ENCODE measurements at places on chromosomes 1 and 21.

- DNase-seq: peak; percentile 12
Observed at GRCh38 chr1:225652729-225653462, at the start of gene ENAH. Gene ENAH (minus strand): TSS chr1:225653123. CDS start chr1:225652690, 433 bp downstream.

DNA sequence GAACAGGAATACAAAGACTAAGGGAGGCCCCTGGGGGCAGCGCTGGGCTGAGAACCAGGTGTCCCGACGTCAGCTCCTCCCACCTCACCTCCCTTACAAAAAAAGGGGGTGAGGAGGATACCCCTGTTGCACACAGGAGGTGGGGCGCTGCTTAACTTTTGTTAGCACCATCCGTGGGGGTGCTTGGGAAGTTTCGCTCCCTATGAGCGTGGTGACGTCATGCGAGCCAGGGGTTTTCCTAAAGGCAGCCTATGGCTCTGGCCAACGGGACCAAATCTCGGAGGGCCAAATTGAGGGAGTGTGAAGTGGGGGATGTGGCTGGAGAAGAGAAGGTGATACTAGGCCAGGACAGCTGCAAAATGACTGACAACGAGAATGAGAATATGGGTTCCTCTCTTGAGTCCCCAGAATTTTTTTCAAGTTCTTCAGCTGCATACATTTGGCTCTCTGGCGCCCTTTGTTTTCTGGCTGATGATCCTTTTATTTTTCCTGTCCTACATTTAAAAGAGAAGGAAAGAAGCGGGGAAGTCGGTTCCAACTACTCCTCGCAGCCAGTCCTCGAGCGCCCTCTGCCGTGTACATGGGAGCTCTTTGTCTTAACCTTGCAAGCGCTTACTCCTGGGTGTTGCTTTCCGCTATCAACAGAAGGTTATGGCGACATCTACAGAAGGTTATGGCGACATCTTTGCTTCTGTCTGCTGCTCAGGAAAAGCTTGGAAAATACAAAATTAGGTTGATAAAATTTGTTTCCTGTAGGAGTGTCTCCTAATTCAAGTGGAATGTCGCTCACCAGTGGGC is 48.0 kb upstream of the ZC3H11B start:
- DNase-seq: peak; percentile 20

DNA sequence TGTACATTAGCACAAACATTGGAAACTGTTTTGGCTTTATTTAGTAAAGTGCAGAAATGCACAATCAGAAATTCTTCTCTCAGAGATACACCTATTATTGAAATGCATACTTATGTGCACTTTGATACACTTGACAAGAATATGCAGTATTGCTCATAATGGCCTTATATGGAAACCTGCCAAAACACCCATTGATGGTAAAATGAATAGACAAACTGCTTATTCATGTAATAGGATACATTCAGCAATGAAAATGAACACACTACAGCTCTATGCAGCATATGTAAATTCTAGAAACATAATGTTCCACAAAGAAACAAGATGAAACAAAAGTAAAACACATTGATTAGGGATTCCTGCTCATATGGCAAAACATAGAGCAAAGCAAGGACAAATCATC is 223.9 kb downstream of the S1PR1 start:
- DNase-seq: no peak

- no peak for DNase-seq
Observed at GRCh38 chr1:202794051-202794740, 14.0 kb downstream of the KDM5B start.

GRCh38 chr1:226722240-226722900 is 16.7 kb downstream of the ITPKB start:
- DNase-seq: no peak

GRCh38 chr1:234433563-234434285 is 45.3 kb downstream of the TARBP1 start:
- DNase-seq: no peak

DNA sequence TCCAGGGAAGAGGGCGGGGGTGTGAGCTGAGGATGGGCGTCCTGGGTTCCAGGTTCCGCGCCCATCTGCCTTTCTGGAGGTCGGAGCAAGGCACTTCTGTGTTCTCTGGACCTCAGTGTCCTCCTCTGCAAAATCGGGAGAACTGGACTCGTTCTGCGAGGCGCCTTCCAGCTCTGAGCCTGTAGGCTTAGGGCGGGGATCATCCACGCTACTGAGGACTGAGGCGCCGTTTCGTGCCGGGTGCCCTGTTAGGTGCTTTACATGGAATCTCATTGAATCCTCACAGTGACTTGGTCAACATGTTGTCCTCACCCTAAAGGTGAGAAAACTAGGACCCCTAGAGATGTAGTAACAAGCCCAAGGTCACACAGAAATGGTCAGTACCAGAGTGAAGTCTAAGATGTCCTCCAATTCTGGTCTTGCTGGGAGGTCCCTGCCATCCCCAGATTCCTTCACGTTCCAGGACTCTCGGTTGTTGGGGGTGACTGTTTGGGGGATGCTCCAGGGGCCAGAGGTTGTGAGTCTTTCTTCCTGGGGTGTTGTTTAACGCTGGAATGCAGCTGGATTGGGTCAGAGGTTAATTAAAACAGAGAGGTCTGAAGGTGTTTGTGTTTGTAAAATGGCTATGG is 677 bp downstream of the PRKAA2 start:
- DNase-seq: no peak

- DNase-seq: no peak
Observed at GRCh38 chr1:226863446-226863845, 7.0 kb upstream of the PSEN2 start.

DNA sequence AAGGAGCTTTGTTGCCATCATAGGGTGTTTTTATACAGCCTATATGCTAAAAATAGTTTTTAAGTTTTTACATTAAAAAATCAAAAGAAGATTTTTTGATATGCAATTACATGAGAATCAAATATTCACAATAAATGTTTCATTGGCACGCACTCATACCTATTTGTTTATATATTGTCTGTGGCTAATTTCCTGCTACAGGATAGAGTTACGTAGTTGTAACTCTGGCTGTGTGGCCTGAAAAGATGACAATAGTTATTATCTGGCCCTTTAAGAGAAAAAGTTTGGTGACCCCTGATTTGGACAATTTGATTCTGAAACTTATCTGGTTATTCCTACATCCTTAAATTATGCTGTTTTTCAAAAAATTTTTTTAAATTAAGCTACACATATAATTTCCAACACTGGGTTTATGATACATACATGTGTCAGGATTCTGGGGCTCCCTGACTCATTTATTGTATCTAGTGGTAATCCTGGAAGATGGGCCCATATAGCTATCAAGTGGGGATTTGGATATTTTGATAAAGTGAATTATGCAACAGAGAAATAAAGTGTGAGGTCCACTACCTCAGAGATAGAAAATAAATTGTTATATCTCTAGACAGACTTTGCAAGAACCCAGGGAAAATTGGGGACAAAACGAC is 370.2 kb upstream of the LYPLAL1 start:
- DNase-seq: no peak

DNA sequence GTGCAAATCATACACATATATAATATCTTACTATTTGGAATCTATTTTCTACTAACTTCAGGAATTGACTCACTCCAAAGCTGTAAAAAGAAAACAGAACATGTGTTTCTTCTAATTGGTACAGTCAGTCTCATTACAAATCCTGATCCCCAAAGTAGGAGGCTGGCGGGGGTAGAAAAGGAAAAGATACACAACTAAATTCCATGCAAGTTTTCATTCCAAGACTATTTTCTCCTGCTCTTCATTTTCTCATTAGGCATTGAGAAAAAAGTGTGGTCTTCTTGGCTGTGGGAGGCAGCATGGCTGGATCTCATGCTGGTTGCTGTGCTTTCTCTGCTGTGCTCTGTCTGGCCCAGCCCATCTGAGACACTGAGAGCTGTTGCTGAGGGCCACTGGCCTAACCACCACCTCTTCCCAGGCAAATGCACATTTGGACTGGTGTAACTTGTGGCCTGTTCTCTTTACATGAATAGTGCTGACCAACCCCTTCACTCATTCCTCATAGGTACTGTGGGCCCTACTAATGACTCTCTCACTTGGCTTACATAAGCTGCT is 1107.5 kb upstream of the B3GALT2 start:
- no peak for DNase-seq

DNA sequence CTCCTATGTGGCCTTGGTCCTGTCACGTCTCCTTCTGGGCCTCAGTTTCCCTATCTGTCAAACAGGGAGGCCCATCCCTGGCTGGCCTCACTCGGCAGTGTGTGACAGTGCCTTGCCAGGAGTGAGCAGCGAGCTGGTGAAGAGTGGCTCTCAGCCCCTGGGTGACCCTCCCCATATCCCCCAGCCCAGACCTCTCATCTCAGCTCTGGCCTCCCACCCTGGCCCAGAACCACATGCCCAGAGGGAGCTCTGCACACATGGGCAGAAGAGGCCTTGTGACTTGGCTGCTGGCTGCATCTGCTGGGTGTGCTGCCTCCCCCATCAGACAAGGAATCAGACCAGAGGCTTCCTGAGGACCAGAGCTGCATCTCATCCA is 19.5 kb upstream of the PADI1 start:
- DNase-seq: no peak

DNA sequence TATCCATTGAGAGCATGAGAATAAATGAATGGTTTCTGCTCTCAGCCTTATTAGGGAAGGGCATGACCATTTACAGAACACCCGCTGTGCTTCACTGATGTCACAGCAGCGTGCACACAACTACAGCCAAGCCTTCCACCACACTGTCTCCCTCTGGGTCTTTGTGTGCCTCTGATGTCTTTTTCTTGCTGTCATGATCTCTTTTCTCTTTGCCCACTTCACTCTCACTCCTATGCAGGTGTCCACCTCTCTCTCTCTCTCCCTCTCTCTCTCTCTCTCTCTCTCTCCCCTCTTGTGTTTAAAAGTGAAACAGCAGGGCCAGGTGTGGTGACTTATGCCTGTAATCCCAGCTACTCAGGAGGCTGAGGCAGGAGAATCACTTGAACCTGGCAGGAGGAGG is 232.5 kb upstream of the JUN start:
- no peak for DNase-seq

GRCh38 chr1:196324345-196324744 is 283.9 kb downstream of the KCNT2 start:
- no peak for DNase-seq

DNA sequence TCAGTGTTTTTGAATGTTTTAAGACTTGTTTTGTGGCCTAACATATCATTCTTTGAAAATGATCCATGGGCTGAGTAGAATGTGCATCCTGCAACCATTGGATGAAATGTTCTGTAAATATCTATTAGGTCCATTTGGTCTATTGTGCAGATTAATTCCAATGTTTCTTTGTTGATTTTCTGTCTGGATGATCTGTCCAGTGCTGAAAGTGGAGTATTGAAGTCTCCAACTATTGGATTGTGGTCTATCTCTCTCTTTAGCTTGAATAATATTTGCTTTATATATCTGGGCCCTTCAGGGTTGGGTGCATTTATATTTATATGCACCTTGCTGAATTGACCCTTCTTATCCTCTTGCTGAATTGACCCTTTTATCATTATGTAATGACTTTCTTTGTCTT is 181.5 kb downstream of the DNAH14 start:
- no peak for DNase-seq

DNA sequence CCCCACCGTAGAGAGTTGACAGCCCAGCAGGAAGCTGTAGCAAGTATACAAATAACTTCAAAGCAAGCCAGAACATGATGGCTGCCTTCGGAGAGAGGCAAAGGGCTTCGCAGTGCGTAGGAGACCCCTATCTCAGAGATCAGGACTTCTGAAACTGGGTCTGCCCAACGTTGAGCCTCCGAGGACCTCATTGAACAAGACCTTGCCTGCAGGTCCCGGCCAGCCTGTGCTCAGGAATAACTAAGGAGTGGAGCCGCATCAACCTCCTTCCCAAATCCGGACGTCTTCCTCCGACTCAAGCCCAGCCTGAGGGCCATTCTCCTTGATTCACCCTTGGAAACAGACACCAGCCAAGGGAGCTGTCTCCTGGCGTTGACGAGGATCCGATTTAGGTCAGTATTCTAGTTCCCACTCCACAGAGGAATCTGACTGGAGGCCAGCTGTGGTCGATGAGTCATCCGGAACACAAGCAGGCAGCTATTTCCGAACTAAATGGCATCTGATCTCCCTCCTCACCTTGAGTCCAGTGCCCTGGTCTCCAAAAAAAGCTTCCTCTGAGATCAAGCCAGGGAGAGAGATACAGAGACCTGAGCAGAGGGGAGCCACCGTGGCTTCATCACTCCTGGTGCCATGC is 166.5 kb upstream of the COA6 start:
- no peak for DNase-seq

GRCh38 chr1:145935708-145936107 is 8.4 kb upstream of the RBM8A start:
- no peak for DNase-seq

DNA sequence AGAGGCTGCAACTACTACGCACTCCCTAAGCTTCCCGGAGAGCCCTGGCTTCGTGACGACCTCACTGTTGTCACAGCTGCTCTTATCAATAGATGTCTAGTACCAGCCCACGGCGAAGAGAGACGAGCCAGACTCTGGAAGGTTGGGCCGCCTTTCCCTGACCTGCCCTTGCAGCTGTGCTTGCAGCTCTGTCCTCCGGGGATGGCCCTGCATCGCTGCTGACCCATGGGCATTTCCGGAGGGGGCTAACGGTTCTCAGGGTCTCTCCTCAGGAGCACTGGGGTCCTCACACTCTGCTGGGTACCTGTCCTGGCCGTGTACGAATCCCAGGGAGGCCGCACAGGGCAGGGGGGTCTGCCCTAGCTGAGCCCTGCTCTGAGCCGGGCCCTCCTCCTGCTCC is 93.8 kb upstream of the COL6A1 start:
- no peak for DNase-seq

- DNase-seq: no peak
Observed at GRCh38 chr1:147820761-147821297, 60.4 kb upstream of the GJA5 start.

DNA sequence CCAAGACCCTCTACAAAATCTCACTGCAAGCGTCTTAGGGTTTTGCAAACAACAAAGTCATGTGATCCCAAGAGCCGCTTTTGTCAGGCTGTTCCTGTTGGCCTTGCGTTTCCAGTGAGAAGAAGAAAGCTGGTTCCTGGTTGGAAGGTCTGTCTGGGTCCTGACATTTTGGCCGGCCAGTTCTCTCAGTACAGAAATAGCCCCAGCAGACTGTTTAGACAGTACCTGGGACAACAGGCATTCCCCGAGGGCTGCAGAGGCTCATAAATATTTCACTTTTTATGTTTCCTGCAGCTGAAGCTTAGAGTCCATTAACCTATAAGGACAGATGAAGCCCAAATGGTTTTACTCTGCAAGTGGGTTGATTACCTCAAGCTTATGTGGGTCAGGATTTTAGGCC is 8.6 kb downstream of the GPR137B start:
- no peak for DNase-seq

- DNase-seq: no peak
Observed at GRCh38 chr1:205669341-205670149, 10.8 kb downstream of the SLC45A3 start.

All from activated T-helper 1 cell treated with anti-CD3 and anti-CD28 coated beads, Interleukin-12 subunit alpha, Interleukin-12 subunit beta, Interleukin-2, Interleukin-4 antibody, amounts not matched to agents 30 ng/mL and 10 ng/mL and 1 ng/mL, durations not matched to agents 14 hours and 24 hours and 36 hours (primary cell).